Skin of body (tissue), 3 donors: ENCODE measurements at places on chromosomes 1 and 21.

DNA sequence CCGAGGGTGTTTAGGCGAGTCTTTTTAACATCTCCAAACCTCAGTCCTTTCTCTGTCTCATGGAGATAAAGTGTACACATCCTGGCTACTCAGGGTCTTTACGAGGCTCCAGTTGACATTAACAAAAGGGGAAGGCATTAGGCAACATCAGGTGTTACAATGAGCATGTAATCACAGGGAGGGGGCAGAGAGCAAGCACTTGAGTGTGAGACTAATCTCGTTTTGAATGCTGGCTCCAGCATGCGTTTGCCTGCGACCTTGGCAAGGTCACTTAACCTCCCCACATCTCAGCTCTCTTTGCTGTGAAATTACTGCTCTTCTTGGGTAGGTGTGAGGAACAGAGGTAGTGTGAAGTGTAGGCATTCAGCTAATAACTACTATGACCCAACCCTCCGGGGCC is 3.1 kb downstream of the TNNT2 start:
- no peak for DNase-seq

- DNase-seq: no peak
Measured at GRCh38 chr1:28801461-28801860, 10.5 kb upstream of the OPRD1 start.

- DNase-seq: no peak
Measured at GRCh38 chr21:24046829-24047443, 1560.3 kb downstream of the MRPL39 start.

GRCh38 chr1:51570063-51570710 is 46.7 kb upstream of the OSBPL9 start:
- DNase-seq: no peak

- DNase-seq: no peak
Measured at GRCh38 chr1:218683242-218683641, 338.1 kb downstream of the TGFB2 start.

DNA sequence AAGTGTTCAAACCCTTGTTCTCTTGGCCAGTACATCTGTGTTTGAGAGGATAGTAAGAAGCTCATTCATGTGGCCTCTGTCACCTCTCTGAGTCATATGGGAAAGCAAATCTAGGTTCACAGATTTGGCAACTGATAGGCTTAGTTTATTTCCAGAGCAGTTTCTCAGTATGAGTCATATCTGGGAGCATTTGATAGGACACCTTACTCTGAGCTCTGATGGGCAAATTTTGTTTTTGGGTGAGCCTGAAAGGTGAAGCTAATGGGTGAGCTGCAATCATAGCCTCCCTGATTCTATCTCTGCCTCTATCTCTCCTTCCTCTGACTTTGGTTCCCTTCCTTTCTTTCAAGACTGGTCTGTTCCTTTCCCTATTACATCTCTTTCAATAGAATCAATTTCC is 134.4 kb downstream of the S1PR1 start:
- no peak for DNase-seq

DNA sequence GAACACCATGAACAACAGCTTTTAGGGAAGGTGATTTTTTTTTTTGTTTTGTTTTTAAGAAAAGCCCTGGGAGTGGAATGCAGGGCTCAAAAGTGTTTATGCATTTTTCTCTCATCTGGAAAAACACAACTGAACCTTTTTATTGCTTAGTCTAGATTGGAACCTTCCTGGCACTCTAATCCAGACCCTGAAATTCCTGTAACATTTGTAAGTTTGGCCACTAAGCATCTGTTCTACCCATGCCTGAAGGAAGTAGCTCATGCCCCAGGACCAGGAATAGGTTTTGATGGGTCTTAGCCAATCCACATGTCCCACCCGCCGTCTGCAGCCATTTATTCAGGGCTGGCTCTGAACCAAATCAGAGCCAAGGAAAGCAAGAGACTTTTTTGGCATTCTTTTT is 39.7 kb upstream of the SLC2A1 start:
- no peak for DNase-seq

GRCh38 chr1:2950926-2951305 is 70.4 kb upstream of the ACTRT2 start:
- DNase-seq: no peak

DNA sequence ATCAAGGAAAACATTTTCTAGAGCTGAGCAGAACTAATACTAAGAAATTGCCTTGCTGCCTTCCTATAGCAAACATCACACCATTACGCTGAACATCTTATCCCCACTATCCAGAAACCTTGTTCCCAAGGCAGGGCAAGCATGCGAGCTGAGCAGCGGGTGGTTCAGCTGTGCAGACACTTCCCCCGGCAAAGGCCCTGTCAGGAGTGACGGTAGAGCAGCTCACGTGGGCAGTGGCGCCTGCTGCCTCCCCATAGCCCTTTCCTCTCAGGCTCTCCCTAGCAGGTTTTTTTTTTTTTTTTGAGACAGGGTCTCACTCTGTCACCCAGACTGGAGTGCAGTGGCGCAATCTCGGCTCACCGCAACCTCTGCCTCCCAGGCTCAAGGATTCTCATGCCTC is 13.7 kb upstream of the ANGPTL7 start:
- no peak for DNase-seq

DNA sequence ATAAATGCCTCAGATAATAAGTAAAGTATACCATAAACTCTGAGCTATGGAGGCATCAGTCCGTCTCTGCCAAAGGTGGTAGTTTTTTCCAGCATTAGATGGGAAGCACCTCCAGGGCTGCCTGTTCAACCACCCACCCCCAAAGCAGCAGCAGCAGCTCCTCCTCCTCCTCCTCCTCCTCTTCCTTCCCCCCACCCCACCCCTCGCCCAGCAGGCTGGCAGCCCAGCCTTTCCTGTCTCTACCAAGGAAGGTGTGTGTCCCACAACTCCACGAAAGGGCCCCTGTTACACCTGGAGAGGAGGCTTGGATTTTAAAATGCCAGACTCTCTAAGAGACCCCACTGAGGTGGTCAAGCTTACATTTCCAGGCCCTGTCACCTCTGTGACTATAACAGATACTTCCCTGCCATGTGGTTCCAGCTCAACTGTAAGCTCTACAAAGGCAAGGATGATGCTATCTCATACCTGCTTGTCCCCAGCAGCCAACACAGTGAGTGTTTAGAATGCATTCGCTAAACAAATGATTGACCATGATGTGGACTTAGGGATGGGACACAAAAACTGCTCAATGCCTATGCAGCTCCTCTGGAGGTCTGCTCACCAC is 76.7 kb downstream of the GFI1 start:
- DNase-seq: no peak

- DNase-seq: no peak
Measured at GRCh38 chr1:10961300-10961833, 51.1 kb upstream of the TARDBP start.

- DNase-seq: no peak
Measured at GRCh38 chr1:18944810-18945209, 11.7 kb downstream of the IFFO2 start.

DNA sequence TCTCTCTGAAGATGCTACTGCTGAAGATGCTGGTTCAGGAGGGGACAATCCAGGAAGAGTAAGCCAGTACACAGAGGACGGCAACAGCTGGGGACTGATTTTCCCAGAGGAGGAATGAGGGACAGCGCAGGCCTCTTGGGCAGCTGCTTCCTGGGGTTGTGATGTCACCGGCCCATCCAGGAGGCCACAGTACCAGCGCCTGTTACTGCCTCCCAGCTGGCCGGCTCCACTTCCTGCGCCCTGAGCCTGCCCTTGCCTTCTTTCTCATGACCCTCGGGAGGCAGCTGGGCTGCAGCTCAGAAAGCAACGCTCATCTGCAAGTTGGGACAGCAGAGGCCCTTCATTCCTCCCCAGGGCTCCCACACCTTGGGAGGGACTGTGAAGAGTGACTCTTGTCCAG is 21.9 kb upstream of the ID3 start:
- peak; percentile 34 for DNase-seq

GRCh38 chr1:182235604-182235951 is 156.0 kb downstream of the GLUL start:
- no peak for DNase-seq

- DNase-seq: no peak
Measured at GRCh38 chr1:167629681-167630567, at the start of gene RCSD1. TSS of gene RCSD1 (plus strand) at chr1:167630232. CDS start at chr1:167630424, 192 bp downstream.

- no peak for DNase-seq
Measured at GRCh38 chr21:34602061-34602460, 12.9 kb downstream of the RCAN1 start.

DNA sequence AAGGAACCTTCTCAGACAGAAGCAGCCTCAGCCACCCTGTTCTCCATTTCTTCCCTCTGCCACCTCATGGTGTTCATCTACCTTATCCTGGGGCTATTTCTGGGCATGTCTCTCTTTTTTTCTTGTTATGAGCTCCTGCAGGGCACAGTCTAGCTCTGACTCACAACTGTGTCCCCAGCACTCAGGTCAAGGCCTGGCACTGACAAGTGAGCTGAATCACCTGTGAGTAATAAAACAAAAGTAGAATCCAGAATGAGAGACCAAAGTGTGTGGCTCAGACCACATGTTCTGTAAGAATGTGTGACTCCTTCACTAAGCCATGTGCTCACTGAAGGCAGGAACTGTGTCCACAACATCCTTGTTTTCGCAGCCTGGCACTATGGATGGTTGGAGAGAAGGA is 23.2 kb downstream of the C1orf94 start:
- DNase-seq: no peak

GRCh38 chr1:81702903-81703302 is 97.8 kb upstream of the ADGRL2 start:
- DNase-seq: no peak

DNA sequence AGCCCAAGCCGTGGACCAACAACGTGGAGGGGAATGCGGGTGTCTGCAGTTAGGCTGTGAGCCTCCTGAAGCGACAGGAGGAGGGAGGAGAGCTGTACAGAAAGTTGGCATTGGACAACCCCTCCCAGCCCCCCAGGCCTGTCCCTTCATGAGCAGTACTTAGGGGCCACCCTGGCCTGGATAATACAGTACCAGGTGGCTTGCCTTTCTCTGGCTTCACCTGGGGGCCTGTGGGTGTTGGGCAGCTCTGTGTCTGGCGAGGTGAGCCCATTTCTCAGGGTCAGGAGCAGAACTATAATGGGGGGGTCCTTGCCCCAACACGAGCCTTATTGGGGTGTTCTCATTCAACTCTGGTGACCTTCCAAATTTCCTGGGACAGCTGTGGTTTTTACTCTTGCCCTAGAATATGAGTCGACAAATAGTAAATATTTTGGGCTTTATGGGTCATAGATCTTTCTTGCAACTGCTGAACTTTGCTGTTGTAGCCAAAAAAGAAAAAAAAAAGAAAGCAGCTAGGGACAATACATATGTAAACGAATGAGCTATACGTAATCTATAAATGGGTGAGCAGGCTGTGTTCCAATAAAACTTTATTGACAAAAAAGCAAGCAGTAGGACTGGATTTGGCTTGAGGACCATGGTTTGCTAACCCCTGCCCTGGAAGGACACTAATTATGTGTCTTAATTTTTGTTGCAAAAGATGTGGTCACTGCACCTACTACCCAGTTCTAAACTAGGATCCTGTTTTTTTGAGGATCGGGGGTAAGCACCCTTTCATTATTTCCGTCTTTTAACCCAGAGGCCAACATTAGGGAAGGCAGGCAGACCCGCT is 11.4 kb downstream of the COQ8A start:
- DNase-seq: no peak

GRCh38 chr1:204199579-204199978 is 3.3 kb upstream of the KISS1 start:
- DNase-seq: no peak

DNA sequence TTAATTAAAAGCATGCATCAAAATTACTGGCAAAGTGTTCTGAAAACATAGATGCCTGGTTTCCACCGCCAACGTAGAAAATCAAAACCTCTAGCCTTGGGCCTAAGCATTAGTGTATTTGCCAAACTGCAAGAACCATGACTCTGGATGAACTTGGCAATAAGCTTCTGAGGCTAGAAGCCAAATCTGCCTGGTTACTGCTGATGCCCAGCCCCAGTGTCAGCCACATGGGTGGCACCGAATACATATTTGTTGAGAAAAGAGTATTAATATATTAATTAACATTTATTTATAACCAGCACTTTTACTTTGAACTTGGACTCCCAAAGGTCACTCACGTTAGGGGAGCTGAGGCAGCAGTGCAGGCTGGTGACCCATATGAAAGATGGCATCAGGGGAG is 140.6 kb upstream of the HMGB4 start:
- no peak for DNase-seq

DNA sequence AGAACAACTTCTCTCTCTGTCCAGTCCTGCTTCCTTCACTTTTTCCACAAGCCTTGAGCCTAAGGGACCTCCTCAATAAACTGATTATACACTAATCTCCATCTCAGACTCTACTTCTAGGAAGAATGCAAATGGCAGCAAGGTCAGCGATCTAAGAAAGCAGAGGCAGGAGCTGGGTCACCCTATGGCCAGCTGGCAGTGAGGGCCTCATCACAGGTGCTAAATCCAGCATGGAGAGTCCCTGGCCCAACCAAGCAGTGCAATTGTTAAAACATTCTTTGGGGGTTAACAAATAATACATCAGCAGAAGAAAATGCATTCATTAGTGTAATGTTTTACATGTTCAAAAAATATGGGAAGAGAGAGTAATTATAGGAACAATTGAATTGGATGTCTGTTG is 416.0 kb downstream of the SIPA1L2 start:
- no peak for DNase-seq

DNA sequence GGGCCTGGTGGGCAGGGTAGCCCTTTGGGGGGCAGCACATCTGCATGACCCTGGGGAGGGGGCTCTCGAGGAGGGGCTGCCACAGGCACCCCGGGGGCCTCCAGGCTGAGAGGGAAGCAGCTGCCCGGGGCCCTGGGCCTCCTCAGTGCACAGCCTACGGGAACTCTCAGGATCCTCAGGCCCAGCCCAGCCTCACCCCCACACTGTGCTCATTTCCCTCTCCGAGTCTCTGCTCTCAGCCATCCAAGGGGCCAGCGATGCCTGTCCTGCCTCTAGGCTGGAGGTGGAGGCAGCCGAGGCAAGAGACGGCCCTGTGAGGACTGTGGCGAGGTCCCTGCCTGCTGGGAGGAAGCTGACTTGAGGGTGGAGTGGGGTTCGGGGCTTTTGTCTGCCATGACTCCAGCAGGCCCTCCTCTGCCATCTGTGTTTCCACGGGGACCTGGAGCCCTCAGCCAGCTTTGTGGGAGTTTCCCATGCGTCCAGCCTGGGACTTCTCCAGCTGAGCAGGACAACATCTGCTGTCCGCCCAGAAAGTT is 7.2 kb upstream of the PLEKHG5 start:
- DNase-seq: no peak

GRCh38 chr21:40936771-40937261 is 89.9 kb upstream of the DSCAM start:
- DNase-seq: no peak

DNA sequence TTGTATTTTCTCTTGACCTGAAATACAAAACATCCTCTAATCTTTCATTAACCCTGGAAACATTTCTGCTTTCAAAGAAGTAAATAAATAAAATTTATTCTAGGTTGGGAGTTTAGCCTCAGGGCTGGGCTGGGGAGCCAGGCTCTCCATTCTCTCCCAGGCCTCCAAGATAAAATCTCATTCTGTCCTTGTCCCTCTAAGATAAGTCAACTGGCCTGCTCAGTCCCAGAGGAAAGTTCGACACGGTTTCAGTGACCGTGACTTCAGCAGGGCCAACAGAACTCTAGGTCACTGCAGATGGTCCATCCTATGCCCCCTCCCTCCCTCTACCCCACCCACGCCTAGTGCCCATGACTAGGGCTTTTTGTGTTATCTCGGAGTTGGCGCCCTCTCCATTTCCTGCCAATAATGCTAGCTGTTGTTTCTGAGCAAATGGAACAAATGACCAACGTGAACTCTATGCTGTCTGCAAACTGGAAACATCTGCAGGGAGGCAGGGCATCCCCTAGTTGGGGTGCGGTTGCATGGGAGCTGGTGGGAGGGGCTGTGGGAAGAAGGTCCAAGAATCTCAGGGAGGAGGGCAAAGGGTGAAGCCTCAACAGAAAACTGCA is 10.1 kb upstream of the ADORA3 start:
- peak; percentile 28 for DNase-seq
